Effector CD8-positive, alpha-beta T cell (primary cell): ENCODE measurements at places on chromosomes 7 and 10.

DNA sequence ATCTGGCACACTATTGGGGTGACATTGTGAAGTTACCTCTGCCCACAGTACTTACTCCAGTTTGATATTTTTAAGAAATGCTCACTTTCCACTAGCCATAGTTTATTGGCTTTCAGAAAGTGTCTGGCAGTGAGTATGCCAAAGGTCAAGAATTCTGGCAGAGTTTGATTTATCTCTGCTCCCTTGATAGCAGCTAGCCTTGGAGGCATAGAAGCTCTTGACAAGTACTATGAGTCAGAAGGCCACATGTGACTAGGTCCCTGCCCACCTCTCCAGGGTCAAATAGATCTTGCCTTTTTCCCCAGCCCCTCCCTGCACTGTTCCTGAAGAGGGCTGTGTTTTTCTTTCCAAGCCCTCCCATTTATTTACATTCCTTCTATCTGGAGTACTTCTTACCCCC lies 202.2 kb downstream of the AUTS2 start:
- DNase-seq, result no peak

DNA sequence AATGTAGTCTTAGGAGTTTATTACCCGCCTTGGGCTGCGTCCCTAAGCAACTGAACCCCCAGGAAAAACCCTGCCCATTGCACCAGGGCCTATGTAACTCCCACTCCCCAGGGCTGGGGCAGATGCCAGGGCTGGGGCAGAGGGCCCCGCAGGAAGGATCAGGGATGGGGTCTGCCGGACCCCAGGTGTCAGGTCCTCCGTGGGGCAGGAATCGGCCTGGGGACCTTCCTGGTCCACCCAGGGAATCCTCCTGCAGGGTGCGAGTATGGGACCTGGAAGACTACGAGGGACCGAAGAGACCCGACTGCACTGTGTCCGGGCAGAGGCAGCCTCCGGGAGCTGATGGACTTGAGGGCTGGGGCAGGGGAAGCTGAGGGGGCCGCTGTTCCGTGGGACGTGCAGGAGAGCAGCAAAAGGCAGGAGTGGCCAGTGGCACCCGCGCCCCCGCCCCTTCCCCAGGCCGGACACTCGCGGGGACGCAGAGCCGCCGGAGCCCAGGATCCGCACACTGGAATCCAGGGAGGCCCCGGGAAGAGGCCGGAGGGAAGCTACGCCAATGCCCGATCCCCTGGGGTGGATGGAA lies 2.5 kb upstream of the ATP5MF start:
- no peak for DNase-seq

- no peak for DNase-seq
Measured at GRCh38 chr7:139916717-139917395, 87.8 kb downstream of the TBXAS1 start.

DNA sequence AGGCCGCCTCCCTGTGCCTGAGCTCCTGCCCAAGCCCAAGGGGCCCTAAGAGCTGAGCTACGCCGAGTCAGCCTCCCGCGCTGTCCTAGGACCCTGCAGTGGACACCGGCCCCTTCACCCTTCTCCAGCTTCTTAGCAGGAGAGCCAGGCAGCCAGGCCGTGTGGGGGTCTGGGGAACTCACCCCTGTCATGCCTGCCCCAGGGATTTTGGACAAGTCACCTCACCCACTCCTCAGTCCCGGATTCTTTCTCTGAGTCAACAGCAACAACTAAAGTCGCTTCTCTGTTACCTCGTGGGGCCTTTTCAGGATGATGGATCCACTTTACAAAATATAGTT lies 79.3 kb downstream of the MKI67 start:
- no peak for DNase-seq

GRCh38 chr10:25843551-25844170 lies 90.4 kb upstream of the MYO3A start:
- DNase-seq, result no peak

DNA sequence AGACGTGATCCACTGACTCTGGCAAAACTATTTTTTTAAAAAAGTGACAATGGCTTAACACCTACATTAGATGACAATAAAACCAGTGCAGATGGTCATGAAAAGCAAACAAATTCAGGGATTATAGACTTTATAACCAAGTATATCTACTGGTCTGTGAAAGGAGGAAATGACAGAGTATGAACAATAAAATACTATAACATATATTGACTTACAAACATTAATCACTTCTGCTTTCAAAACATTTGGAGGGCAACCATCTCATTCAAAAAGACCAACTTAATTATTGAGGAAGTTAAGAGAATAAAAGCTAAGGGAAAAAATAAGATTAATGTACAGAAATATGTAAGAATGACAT lies 34.8 kb downstream of the JMJD1C start:
- DNase-seq, result no peak

DNA sequence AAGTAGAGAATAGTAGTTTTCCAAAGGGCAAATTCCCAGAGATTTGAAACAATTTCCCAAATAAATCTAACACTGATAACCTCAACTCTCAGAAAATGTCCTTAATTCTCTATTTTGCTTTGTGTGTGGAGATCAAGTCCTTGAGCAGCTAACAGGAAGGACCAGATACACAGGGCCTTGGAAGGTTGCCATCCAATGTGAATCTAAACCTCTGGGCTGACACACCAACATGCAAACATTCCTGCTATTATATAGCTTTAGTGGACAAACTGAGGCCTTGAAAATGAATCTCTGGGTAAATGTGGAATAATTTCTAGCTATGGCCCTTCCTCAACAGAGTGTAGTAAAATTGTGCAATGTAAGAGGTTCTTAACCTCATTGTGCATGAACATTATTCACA lies 44.1 kb upstream of the PARD3 start:
- no peak for DNase-seq

DNA sequence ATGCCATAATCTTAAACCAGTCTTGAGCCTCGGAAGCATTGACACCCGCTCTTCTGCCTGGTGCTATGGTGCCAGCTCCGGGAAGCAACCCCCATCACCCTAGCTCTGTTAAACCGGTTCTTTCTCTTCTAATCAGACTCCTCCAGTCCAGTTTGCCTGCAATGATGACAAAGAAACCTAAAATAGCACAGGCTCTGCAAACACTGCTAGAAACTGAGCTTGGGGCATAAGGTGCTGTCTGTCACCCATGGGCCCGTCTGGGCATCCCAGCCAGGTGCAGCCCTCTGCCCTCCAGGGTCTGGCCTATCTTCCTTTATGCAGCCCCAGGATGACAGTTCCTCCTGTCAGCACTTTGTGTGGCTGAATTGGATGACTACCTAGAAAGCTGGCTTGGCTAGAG lies 14.2 kb upstream of the CAMK2G start:
- DNase-seq, result no peak

DNA sequence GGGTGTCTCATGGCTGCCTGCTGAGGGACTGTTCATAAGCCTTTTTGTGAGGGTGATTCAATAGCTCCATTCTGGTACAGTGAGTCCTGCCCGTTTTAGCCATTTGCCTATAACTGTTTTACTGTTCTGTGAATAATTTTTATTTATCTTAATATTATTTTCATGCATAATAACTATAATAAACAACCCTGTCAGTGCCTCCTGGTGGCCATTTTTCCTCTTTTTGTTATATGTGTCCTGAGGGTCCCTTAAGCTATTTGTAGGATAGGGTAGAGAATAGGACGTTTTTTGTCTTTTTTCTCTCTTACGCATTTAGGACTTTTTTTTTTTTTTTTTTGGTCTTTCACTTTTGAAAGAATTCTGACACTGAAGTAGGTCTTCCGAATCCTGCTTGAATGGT lies 2.9 kb downstream of the C1QL3 start:
- DNase-seq, result no peak

GRCh38 chr7:156082048-156083040 lies 270.1 kb upstream of the SHH start:
- DNase-seq, result no peak

GRCh38 chr10:6583447-6583846 lies 3.4 kb upstream of the PRKCQ start:
- DNase-seq, result peak; percentile 40

GRCh38 chr10:36591436-36591835 lies 534.0 kb upstream of the ANKRD30A start:
- DNase-seq, result no peak

GRCh38 chr10:113493882-113494301 lies 59.0 kb upstream of the HABP2 start:
- no peak for DNase-seq

DNA sequence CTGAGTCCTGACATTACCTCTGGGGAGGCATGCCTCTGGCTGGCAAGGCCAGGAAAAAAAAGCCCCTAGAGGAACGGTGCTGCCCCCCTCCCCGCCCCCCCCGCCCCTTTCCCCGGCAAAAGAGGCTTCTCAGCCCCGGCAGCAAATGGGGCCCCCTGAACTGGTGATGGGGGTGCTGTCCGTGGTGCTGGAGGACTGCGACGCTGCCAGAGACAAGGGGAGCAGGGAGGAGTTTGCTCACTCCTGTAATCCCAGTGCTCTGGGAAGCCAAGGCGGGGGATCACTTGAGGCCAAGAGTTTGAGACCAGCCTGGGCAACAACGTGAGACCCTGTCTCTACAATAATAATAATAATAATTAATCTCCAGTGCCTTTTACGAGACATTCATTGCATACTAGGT lies 23.7 kb downstream of the SRRM3 start:
- peak; percentile 2 for DNase-seq

DNA sequence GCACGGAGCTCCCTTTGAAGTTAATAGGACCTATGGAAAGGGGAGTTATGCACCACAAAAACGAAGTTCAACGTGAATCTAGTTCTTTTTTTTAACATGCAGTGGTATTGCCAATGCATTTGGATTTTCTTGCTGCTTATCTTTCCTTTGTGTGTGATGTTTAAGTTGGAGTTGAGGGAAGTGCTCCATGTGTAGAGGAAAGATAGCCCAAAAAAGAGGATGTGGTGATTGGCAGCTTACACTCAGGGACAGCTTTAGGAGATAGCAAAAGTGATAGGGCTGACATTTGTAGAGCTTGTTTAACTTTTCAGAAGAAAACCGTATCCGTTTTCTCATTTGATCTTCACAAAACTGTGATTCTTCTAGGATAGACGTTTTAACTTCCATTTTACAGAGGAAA lies 101.3 kb downstream of the MDFIC start:
- DNase-seq, result no peak

GRCh38 chr10:86266446-86267242 lies 100.0 kb downstream of the GRID1 start:
- no peak for DNase-seq

DNA sequence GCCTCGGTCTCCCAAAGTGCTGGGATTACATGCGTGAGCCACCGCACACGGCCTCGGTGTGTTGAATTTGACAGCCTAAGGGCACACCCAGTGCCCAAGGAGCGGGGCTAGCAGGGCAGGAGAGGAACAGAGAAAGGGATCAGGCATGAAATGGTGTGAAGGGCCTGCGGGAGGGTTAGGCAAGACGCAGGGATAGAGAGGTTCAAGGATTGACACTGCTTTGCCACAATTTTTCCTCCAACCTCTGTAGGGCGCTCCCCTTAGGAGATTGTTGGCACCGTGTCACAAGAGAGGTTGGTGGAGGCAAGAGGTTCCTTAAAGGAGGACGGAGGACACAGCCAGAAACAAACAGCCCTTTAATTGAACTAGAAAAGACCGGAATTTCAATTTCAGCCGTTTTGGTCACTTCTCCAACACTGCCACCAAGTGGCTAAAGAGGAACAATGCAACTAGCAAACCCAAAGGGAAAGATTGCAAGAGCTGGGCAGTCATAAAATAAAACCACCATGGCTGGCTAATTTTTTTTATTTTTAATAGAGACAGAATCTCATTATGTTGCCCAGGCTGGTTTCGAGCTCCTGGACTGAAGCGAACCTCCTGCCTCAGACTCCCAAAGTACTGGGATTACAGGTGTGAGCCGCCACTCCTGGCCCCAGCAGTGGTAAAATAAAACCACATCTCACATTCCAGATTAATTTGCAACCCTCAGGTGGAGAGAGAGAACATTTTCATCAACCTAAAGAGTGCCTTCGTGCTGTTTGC lies 6.9 kb upstream of the CREB3L2 start:
- DNase-seq, result no peak

DNA sequence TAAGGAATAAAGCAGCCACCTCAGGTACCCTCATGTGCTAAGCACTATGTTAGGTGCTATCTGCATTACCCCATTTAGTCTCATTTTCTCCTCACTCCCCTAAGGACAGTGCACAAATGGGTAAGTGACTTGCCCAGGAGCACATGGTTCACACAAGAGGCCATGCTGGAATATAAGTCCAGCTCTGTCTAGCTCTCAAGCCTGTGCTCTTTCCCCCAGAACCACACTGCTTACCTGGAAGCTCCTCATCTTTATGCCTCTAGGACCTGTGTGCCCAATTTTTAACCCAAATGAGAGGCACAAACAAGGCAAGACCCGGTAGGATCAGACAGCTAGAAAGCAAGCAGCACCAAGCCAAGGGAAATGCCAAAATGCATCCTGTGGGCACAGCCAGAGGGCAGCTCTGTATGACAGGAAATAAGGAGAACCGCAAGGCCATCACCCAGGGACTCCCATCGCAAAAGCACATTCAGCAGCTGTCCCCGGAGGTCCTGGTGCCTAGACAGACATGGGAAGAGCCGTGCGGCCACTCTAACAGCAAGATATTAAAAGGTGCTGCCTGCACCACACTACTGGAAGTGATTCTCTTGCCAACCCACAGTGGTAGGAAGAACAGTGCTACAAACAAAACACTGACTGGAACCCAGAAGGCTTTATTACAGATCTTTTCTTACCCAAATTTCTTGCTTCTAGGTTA lies 88.1 kb downstream of the GSAP start:
- no peak for DNase-seq

- no peak for DNase-seq
Measured at GRCh38 chr10:133230044-133230361, at the start of gene UTF1. TSS of gene UTF1 (plus strand) at chr10:133230217. CDS start at chr10:133230289, 72 bp downstream.

GRCh38 chr7:108492742-108493141 lies 33.2 kb downstream of the PNPLA8 start:
- no peak for DNase-seq

DNA sequence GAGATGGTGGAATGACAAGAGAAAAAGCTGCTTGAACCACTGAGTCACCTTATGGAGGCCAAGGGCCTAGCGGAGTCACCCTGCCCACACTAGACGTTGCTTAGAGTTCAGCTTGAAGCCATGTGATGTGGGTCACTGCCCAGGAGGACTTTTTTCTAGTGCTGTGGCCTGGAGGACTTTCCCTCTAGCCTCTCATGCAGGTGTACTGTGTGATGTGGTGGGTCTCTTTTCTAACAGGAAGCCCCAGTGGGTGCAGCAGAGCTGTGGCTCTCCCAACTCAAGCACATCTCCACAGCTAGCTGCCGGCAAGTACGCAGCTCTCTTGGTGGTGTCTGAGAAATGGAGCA lies 13.6 kb downstream of the POR start:
- no peak for DNase-seq

DNA sequence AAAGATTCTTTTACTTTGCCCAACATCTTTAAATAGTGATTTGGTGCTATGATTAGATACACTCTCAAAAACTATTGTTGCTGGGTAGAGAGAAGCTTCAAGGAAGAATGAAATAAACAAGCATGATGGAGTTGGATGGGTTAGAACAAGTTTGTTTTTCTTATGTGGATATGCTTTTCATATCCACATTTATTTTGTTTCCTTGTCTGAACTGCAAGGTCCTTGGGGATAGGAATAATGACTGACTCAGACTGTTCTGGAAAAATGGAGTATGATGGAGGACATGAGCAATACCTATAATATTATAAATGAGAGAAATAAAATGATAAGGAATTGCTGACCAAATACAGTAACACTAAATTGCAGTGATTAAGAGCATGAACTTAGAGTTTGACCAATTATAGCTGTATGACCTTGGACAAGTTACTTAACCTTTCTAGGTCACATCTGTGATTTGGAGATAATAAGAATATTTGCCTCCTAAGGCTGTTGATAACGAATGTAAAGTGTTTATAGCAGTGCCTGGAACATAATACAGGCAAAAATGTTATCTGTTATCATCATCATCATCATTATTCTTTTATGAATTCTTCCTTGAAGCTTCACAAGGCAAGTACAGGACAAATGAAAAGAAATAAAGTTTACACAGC lies 847.5 kb downstream of the LRMDA start:
- no peak for DNase-seq
